ENCODE measurements at places on chromosomes 1 and 21.

DNA sequence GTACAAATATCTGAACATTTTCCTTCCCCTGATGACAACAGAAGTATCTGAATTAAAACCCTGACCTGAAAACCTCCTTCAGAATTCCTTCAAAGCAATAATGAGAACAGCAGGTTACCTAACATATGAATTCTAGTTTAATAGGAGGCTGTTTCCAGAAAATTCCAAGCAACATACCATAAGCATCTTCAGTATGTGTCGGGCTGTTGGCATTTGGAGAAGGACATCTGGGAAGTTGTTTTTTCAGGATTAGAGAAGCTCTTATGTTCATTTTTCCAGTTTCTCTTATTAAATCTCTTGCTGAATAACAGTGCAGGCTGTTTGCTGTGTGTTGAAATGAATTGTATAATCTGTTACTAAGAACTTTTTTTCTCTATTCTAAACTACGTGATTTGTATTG lies 101.5 kb downstream of the PLA2G4A start:
- DNase-seq = no peak

GRCh38 chr1:98112626-98113025 lies 191.8 kb upstream of the DPYD start:
- DNase-seq = no peak

GRCh38 chr1:38077523-38078147 lies 31.0 kb upstream of the POU3F1 start:
- no peak for DNase-seq

DNA sequence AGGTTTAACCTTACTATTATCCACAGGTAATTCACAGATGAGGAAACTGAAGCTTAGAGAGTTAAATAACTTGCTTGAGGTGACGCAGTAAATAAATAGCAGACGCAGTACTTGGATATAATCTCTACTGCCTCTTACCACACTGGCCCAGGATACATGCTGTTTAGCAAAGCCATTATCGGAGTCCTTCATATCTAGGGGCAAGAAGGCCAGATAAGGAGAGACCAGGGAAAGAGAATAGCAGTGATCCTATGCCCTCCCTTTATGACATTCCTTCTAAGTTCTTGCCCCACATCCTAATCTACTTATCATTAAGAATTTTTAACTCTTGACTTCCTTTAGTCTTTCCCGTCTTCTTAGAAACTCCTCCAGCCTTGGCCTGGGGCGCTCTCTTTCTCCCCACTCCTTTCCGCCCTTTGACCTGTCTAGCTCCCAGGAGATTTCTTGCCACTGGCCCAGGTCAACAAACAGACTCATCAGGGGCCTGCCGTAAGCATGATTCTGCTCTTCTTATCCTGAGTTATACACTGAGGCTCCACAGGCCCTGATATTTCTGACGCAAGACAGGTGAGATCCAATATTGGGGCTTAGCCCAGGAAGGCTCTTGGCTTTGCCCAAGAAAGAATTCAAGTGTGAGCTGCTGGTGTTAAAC lies 11.4 kb upstream of the SLAMF1 start:
- DNase-seq = no peak

DNA sequence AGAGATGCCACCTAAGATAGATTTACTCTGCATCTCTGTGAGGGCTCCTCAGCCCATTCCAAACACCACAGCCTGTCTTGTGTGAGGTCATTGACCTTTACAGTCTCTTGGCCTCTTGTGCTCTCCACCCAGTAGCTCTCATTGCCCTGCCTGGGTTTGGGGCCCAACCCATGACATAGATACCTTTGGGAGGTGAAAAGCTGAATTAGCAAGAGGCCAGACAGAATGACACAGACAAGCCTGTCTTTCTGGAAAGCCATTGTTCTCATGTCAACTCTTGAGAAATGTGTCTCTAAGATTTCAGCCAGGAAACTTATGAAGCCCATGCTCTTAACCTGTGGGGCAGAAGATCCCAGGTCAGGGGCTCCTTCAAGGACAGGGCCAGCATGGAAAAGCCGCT lies 18.4 kb upstream of the F3 start:
- no peak for DNase-seq
